ENCODE measurements at places on chromosomes 4 and X.

DNA sequence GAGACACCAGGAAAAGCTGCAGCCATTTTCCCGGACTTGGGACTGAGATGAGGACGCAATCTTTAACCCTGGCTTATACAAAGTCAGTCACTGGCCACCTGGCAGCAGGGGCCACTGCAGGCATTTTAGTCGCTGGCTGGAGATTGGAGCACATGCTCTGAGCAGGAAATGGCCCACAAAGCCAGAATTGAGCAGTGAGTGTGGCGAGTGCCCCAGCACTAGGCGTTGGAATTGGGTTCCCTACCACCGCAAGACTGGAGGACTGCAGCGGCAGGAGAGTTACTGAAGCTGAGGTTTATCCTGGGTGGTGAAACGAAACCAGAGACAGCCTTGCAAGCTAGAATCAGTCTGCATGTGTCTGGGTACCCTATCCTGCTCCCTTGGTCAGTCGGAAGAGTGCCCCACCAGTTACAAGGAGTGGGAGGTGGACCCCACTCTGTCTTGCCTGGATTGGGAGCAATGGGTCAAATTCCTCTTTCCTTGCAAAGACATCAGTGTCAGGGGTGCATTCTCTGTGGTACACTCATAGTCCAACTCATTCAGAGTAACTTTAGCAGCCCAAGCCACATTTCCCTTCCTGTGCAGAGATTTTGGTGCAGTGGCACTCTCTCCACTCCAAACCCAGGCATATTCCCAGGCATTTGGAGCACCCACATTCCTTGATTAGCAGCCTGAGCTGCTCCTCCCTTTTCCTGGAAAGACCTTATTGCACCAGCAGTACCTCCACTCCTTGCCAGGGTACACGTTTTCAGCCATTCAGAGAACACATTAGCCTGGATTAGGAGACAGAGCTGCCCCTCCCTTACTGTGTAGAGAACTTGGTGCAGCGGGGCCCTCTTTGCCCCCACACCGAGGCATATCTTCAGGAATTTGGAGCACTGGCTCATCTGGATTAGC lies 36.7 kb upstream of the PLK4 start:
- no peak for DNase-seq

DNA sequence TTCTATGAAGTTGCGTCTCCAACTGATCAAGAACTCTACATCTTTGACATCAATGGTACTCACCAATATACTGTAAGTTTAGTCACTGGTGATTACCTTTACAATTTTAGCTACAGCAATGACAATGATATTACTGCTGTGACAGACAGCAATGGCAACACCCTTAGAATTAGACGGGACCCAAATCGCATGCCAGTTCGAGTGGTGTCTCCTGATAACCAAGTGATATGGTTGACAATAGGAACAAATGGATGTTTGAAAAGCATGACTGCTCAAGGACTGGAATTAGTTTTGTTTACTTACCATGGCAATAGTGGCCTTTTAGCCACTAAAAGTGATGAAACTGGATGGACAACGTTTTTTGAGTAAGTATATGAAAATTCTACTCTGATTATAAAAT lies 162.3 kb downstream of the DCTD start:
- DNase-seq, result no peak

GRCh38 chrX:100413229-100413628 lies 3.2 kb upstream of the PCDH19 start:
- no peak for DNase-seq

DNA sequence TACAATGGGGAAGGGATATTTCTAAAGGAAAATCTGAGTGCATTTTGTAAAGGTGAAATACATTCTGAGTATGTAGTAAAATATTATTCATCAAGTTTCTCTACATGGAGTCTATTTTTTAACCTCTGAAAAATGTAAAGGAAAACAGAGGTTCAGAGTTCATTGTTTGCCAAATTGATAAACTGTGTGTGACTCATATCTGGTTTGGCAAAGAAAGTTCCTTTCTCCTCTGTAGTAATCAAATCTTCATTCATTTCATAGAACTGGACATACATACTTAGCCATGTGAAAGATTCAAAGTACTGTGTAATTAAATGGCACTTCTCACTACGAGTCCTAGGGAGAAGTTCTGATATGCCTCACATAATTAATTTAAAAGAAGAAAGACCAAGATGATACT lies 61.6 kb downstream of the HPGD start:
- DNase-seq, result no peak

DNA sequence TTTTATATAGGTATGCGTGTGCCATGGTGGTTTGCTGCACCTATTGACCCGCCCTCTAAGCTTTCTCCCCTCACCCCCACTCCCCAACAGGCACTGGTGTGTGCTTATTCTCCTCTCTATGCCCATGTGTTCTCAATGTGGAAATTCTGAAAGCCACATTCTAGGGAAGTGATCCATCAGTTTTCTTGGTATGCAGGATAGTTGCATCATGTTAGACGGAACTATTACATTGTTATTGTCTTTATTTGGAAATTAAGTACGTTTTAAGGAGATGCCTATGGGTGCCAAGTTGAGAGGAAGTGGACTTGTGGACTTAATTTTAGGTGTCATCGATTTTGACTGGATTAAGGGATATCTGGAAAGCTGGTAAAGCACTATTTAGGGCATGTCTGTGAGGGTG lies 204.6 kb downstream of the RBM46 start:
- DNase-seq, result no peak

GRCh38 chr4:89829470-89830138 lies 7.4 kb downstream of the SNCA start:
- DNase-seq, result peak; percentile 84

DNA sequence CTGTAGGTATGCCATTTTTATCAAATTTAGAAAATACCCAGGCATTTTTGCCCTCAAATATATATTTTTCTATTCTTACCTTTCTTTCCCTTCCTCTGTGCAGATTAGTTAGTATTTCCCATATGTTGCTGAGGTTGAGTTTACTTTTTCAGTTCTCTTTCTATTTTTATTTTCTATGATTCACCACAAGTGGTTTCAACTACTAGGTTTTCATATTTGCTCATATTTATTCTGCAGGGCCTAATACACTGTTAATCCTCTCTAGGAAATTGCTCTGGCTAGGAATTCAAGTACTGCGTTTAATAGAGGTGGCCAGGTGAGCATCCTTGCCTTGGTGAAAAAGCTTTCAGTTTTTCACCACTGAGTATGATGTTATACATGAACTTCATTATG lies 1535.3 kb upstream of the PCDH10 start:
- DNase-seq, result no peak

- no peak for DNase-seq
Observed at GRCh38 chr4:64796581-64796980, 387.3 kb upstream of the TECRL start.

DNA sequence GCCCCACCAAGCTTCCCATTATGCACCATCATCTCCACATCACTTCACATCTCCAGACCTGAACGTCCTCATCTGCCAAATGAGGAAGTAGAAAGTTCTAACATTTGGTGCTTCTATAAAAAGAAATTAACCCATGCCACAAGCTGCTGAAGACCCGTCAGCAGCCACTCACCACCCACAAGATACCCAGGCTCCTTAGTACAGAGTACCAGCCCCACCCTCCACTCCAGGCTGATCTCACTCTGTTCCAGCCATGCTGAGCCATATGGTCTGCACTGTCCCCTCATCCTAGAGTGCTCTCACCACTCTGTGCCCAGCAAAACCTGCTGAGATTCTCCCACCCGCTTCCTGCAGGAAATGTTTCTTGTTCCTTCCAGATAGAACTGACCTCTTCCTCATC lies 240.8 kb upstream of the PPARGC1A start:
- DNase-seq, result no peak

DNA sequence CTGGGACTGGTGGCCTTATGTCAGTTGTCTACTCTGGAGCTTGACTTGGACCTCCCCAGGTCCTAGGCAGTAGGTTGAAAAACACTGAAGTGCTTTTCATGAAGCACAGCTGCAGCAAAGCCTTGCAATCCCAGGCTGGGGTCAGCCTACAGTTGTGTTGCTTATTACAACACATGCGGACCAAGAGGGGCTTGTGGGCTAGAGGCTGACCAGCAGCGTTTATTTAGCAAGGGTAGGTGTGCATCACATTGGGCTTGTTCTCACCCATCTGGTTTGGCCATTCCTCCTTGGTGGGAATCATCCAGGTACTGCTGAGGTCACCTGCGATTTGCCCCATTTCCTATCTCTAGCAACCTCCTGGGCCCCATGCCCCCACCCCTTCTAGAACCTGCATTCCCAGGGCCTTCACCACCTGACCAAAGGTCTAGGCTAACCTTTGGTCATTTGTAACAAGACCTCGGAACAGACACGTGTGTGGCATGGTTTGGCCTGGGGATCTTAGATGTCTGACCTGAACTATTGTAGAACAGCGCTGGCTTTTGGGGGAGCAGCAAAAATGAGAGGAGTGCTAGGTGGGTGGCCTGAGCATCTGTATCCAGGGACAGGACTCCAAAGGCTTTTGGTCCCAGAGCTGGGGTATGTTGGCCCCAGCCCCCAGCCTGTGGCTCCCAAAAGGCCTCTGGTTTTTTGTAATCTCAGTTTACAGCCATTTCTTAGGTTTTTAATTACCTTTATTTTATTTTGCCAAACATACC lies 3.0 kb downstream of the RPL10 start:
- DNase-seq, result no peak

GRCh38 chr4:118969359-118969758 lies 80.7 kb downstream of the SYNPO2 start:
- no peak for DNase-seq

- no peak for DNase-seq
Observed at GRCh38 chrX:1434871-1435240, 17.9 kb downstream of the ASMTL start.

DNA sequence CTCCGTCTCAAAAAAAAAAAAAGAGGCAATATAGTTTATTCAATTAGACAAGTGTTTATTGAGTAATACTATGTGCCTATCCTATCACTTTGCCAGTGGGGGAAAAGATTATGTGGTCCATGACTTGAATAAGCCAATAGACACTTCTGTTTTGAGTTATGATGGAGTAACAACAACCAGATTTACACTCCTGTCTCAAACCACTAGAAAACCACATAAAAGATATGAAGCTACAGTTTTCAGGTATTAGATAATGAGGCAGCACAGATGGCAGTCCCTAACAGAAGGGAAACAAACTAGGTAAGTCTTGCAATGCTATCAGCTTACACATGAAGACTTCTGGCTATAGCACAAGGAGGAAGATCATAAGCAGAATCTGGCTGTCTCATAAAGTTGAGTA lies 22.5 kb downstream of the NFXL1 start:
- peak; percentile 64 for DNase-seq

- DNase-seq, result no peak
Observed at GRCh38 chr4:169307576-169307975, 36.8 kb upstream of the SH3RF1 start.

GRCh38 chrX:1026263-1027015 lies 186.0 kb downstream of the CRLF2 start:
- DNase-seq, result no peak

- DNase-seq, result no peak
Observed at GRCh38 chr4:40848251-40848650, 98.5 kb downstream of the NSUN7 start.

DNA sequence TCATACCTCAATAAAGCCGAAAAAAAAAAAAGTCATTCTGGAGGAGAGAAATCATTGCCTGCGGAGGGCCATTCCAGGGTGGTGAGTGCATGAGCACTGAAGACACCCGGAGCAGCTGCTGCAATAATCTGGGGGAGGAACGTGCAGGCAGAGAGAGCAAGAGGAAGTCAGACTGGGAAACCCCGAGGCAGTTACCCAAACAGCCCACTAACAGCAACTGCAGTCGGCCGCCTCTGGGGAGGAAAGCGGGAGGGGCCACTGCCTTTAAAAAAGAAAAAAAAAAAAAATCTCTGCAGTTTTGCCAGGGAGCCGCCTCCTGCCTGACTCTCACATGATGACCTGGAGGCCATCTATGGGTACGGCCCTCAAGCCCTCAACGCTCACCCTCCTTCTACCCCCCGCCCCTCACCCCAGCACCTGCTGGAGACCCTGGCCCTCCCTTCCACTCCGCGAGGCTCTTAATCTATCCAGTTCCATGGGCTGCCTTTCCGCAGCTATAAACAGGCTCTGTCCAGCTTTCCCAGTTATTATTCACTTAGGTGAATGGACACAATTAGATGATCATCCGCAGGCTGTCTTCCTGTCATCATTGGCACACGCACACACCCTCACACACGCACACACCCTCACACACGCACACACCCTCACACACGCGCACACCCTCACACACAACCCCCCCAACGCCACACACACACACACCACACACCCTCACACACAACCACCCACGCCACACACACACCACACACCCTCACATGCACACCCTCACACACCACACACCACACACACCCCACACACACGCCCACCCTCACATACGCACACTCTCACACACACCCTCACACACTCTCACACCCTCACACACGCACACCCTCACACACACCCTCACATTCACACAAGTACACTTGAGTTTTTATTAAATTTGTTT lies 3.4 kb upstream of the AVPR2 start:
- peak; percentile 45 for DNase-seq

- DNase-seq, result no peak
Observed at GRCh38 chrX:131789664-131790063, 233.4 kb upstream of the STK26 start.

GRCh38 chr4:180528003-180528402 lies 1715.2 kb upstream of the TENM3 start:
- no peak for DNase-seq

DNA sequence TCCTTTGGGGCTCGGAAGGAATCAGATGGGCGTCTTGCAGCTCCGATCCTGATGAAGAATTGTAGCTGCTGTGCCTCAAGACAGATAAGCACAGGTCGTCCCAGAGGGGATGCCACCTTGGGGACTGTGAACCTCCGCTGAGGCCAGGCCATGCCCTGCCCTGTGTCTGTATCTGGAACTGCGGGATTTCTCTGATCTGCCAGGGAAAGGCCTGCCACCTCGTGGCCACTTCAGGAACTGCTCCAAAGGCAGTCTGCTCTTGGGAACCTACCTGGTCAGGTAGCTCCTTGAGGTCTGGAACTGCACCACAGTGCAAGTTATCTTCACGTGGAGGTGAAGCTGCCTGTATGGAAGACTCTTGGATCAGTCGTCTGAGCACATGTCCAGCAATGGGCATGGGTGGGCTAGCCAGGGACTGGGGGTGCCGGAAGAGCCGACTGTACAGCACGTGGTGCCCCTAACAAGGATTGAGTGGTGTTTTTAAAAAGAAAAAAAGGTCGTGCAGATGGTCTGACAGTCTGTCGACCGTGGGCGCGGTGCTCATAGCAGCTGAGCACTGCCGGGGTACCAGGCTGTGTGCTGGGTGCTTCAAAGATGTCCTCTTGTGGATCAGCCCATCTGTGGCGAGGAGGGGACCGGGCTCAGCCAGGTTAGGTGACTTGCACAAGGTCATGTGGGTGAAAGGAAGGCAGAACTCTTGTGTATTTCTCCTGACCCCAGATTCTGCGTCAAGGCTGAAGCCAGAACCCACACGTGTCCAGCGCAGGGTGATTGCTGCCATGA lies 3.1 kb upstream of the GRPEL1 start:
- peak; percentile 81 for DNase-seq

Measured in T-helper 2 cell (primary cell).